ENCODE measurements at places on chromosomes 5 and 9.

GRCh38 chr5:5504325-5504724, 81.8 kb downstream of the ICE1 start:
- no peak for DNase-seq

- no peak for DNase-seq
Observed at GRCh38 chr5:172443441-172444109, 10.8 kb downstream of the SH3PXD2B start.

DNA sequence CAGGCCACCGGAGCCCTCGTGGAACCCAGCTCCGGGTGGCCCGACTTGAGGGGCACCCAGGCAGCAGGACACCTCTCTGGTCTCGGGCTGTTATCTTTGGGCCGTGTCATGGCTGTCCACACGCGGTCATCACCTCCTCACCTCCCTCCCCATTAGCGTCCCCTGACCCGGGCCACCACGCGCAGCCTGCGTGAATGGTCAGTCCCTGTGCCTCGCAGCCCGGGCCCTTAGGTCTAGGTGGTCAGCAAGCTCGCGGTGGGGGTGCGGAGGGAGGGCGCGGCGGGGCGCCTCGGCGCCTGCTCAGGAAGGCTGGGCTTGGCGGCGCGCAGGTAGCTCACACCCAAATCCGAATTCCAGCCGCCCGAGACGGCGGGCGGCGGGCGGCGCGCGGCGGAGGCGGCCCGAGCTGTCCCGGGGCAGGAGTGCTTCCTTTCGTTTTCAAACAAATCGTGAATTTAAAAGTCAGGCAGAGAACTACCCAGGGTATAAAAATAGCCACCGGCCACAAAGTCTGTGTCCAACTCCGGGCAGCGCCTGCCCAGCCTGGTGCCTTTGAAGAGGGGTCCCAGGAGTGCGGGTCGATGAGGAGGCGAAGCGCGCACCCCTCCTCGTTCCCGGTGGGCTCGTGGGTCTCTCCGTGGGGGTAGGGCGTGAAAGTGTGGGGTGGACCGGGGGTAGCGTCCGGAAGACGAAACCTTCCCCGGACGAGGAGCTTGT, 1.0 kb upstream of the RXRA start:
- DNase-seq, result peak; percentile 59

- DNase-seq, result no peak
Observed at GRCh38 chr5:107864793-107865192, 194.1 kb upstream of the EFNA5 start.

DNA sequence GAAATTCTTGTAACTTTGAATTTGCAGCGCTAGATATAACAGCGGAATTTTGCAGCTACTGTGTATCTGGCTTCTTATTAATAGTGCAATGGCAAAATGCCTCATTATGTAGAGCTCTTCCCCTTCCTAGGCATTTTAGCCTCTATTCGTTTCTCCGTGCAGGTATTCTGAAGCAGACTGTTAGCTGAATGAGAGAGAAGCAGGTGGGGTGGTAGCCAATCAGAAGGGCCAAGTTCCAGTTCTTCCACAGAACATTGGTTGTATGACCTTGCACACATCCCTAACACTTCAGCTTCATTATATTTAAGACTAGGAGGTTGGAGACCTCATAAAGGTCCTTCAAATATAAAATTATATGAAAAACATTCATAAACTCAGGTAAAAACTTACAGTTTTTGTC, 1.2 kb upstream of the VPS13A start:
- no peak for DNase-seq

GRCh38 chr9:105436783-105437182, 11.1 kb upstream of the FSD1L start:
- DNase-seq, result no peak

DNA sequence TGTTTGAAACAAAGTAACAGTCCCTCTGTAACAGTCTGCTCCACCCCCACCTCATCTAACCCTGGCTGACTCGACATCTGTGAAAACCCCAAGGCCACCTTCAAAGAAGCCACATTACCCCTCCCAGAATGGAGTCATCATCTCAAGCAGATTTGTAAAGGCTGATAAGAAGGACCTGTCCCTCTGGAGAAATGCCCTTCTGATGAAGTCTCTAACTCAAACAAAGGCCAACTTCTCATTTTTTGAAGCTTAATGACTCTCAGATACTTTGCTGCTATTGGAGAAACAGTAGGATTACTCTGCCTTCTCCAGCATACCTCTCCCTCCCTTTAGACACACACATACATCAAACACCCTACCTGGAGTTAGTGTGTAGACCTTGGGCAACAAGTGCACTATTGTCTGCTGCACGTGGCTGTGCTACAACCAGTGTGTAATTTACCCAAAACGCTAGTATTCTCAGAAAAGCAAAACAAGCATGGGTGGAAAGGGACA, 5.3 kb upstream of the SUSD1 start:
- no peak for DNase-seq

- DNase-seq, result no peak
Observed at GRCh38 chr5:5978501-5979376, 399.6 kb downstream of the MED10 start.

- no peak for DNase-seq
Observed at GRCh38 chr5:178392386-178392785, 159.8 kb upstream of the PHYKPL start.

- no peak for DNase-seq
Observed at GRCh38 chr5:81154725-81155124, 78.4 kb upstream of the CKMT2 start.

- no peak for DNase-seq
Observed at GRCh38 chr9:125632321-125633115, 74.5 kb downstream of the MAPKAP1 start.

GRCh38 chr9:35852876-35853865, 17.0 kb downstream of the OR13J1 start:
- no peak for DNase-seq

- no peak for DNase-seq
Observed at GRCh38 chr5:3142261-3143027, 391.0 kb upstream of the IRX2 start.

GRCh38 chr5:76849419-76850291, at the start of gene S100Z:
Gene S100Z (plus strand): TSS chr5:76850014. CDS start chr5:76875360, 25,346 bp downstream.
- no peak for DNase-seq

- no peak for DNase-seq
Observed at GRCh38 chr9:88358723-88359122, 29.5 kb upstream of the SPIN1 start.

GRCh38 chr5:139962445-139962844, 80.7 kb downstream of the NRG2 start:
- DNase-seq, result no peak

DNA sequence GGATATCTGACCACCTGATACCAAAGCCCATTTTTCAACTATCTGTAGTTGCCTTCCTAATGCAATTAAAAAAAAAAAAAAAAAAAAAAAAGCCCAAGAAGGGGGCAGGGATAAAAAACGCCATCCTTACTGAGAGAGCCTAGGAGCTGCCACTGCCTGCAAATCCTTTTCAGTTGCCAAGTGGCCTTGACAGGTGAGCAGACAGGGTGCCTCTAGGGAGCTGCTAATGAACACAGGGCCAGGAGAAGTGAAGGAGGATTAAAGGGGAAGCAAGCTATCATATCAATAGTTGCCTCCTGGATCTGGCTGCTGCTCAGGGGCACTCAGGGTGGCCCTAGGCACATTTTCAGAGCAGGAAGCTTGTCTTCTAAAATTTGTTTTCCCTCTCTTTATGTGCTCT, 547.4 kb downstream of the TLE1 start:
- no peak for DNase-seq

GRCh38 chr9:72292874-72293607, 72.0 kb downstream of the ZFAND5 start:
- no peak for DNase-seq

DNA sequence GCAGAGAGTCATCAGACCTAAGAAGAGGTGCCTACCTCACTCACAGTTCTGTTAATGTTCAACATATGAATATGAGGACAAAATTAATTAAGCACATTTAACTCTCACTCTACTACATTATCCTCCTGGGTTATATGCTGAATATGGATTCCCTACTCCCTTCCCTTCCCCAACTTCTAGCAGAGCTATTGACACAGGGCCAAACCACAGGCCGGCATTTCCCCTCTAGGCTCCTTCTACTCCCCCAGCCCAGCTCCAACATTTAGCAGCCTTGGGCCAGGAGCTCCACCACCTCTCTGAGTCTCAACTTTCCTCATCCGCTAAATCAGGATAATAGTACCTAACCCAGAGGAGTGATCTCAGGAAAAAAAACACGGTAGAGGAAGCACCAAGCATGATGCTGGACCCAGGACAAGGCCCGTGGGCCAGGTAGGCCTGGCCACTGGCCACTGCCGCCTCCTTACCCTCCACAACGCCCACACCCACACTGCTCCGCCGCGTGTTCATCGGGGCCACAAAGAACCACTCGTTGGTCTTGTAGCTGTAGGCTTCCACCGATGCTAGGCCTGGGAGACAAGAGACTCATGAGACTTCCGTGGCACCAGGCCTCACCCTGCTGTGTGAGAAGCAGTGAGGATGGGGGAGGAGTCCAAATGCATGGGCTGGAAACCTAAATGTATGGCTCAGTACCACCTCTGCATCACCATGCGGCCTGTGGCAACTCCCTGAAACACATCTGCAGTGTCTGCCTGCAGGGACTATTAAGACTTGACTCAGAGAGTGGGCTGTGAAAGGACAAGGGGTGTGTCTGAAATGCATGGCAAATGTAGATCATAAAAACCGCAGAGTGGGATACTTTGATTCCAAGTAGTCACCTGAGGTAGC, 98.8 kb downstream of the KLHL3 start:
- DNase-seq, result no peak

GRCh38 chr5:61919920-61920319, 386.1 kb upstream of the KIF2A start:
- no peak for DNase-seq

DNA sequence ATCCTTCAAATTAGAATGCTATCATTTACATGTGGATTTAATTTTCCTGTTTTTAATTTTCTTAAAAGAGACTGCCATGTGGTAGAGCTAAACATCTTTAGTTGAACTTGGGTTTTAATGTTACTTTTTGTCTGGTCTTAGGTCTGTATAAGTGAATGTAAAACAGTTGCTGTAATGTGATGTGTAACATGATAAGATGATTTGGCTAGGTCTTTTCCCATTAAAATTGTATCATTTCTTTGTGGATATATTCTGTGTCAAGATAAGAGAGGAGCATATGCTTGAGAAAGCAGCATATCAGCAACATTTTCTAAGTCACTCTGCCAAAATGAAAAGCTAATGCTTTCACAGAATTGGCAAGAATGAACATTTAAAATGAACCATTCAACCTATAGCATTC, 18.5 kb downstream of the TMEM167A start:
- DNase-seq, result no peak

DNA sequence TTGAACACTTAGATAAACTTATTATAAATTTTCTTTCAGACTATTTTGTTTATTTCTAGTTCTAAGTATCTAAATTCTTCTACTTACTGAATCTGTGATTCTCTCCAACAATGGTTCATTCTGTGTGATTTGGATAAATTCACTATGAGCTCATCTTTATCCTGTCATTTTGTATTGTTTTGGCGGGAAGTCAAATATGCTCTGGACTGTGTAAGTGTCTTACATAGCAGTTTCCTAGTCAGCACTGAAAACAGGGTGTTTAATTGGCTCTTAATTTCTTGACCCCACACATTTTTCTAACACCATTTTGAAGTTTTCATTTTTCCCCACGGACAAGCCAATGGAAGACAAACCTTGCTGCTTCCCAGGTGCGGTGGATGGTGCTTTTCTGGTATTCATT, 207.0 kb upstream of the ACO1 start:
- no peak for DNase-seq

GRCh38 chr5:81420039-81420667, 26.2 kb upstream of the ACOT12 start:
- no peak for DNase-seq

- DNase-seq, result no peak
Observed at GRCh38 chr9:35745569-35745968, 3.5 kb downstream of the GBA2 start.

DNA sequence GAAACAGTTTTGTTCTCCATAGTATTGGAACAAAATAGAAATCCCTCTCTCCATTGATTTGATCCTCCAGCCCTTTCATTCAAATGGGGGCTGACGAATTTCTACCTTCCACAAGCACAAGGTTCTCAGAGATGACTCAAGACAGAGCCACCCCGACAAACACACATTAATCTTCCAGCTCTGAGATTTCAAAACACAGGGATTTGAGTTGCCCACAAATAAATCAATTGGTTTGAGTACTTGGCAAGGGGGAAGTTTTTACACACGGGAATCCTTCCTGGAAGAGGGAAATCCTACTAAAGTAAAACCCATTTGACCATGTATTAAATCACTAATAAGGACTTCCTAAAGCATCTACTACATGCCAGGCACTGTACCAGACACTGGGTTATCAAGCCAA, 5.4 kb downstream of the ADRA1B start:
- DNase-seq, result no peak

DNA sequence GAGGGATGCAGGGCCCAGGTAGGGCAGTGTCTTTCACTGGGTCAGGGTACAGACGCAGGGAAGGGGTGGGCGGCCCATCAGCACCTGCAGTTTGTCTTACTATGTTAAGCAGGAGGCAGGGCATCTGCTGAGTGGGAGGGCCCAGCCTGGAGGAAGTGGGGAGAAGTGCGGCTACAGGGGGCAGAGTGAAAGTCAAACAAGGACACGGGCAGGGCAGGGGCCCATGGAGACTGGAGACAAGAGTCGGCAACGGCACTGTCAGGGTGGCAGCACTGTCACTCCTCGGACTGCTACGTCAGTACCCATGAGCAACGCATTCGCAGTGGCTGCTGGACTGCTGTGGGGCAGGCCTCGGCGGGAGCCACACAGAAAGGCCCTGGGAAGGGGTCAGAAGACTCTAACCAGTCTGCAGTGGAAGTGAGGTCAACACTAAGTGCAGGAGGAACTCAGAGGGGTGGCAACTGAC, 19.7 kb downstream of the CAMSAP1 start:
- no peak for DNase-seq

DNA sequence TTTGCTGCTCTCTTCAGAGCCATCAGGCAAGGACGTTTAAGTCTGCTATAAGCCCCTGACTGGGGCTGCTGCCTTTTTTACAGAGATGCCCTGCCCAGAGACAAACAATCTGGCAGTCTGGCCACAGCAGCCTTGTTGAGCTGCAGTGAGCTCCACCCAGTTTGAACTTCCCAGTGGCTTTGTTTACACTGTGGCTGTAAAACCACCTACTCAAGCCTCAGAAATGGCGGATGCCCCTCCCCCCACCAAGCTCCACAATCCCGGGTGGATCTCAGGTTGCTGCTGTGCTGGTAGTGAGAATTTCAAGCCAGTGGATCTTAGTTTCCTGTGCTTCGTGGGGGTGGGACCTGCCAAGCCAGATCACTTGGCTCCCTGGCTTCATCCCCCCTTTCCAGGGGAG, 59.7 kb upstream of the SNCAIP start:
- no peak for DNase-seq

DNA sequence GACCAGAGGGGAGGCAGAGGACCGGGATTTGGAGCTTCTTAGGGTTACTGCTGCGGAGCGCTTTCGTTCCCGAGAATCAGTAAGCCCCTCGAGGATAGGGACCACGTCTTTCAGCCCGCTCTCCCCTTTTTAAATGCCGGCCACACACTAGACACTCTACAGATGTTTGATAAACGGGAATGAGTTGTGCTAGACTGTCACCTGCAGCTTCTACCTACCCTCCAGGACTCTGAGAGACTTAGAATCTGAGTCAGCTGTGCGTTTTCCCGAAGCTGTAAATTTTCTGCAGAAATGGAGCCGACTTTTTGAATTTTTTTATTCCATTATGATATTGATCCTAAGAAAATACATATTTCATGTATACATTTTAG, 670 bp downstream of the CCDC171 start:
- no peak for DNase-seq

GRCh38 chr5:118616281-118616680, 372.1 kb downstream of the DTWD2 start:
- no peak for DNase-seq
